Endodermal cell (in vitro differentiated cells): ENCODE measurements at places on chromosomes 5 and 9. TPM values are rescaled to one million over a fixed set of nuclear protein-coding genes. Genes with fewer than 3 reads are reported as not detected.

GRCh38 chr9:12884736-12885395 is 110.0 kb downstream of the LURAP1L start:
- DNase-seq: no peak
- no peaks in the 10 kb centered on the region for H3K27me3 ChIP-seq
- peaks cover 14% of the 10 kb centered on the region for H3K4me1 ChIP-seq
- H3K36me3 ChIP-seq: no peaks in the 10 kb centered on the region
- H3K4me3 ChIP-seq: no peak overlapping the region

- H3K27me3 ChIP-seq: no peaks in the 10 kb centered on the region
- H3K27ac ChIP-seq: no peak overlapping the region
- H3K4me3 ChIP-seq: no peak overlapping the region
- H3K4me1 ChIP-seq: no peaks in the 10 kb centered on the region
Measured at GRCh38 chr5:110896901-110897300, 158.1 kb downstream of the SLC25A46 start.

GRCh38 chr9:85067792-85068191 is 398.3 kb downstream of the NTRK2 start:
- no peak overlapping the region for H3K27ac ChIP-seq
- H3K4me3 ChIP-seq: no peak overlapping the region
- no peaks in the 10 kb centered on the region for H3K27me3 ChIP-seq
- H3K4me1 ChIP-seq: no peaks in the 10 kb centered on the region
- DNase-seq: peak; percentile 9

GRCh38 chr5:73673161-73673591 is 47.2 kb downstream of the ARHGEF28 start:
- no peak overlapping the region for H3K27ac ChIP-seq
- no peak for DNase-seq
- peaks cover 10% of the 10 kb centered on the region for H3K4me1 ChIP-seq
- no peaks in the 10 kb centered on the region for H3K27me3 ChIP-seq
- no peaks in the 10 kb centered on the region for H3K36me3 ChIP-seq

DNA sequence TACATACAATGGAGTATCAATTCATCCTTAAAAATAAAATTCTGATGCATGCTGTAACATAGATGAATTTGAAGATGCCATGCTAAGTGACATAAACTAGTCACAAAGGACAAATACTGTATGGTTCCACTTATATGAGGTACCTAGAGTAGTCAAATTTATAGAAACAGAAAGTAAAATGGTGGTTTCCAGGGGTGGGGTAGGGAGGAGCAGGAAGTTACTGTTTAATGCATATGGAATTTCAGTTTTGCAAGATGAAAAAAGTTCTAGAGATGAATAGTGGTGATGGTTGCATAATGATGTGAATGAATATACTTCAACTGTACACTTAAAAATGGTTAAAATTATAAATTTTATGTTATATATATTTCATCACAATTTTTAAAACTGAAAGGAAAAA is 57.3 kb upstream of the FNIP1 start:
- H3K4me3 ChIP-seq: no peak overlapping the region
- no peaks in the 10 kb centered on the region for H3K36me3 ChIP-seq
- DNase-seq: no peak
- no peak overlapping the region for H3K27ac ChIP-seq

DNA sequence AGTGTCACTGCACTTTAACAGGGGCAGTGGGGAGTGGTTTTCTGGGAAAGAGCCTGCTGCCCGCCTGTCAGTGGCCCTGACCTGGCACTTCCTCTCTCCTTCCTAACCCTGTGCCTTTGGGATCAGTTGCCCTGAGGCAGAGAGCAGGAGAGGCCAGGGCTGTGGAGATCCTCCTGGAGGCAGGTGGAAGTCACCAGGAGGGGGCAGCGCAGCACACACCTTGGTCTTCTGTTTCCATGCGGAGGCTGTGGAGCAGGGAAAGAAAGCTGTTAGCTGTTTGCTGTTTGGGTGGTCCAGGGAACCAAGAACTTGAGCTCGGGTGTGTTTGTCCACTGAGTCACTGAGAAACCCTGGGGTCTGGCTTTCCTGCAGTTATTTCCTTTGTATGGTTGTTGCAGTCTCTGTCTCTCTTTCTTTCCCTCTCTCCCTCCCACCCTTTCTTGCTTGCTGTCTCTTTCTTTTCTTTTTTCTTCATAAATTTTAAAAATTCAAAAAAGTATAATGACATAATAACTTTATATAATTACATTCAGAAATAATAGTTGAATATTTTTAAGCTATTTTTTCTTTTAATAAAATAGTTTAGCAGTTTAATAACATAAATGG is 28.1 kb downstream of the NTRK2 start:
- no peaks in the 10 kb centered on the region for H3K4me1 ChIP-seq
- H3K4me3 ChIP-seq: no peak overlapping the region
- no peaks in the 10 kb centered on the region for H3K36me3 ChIP-seq
- H3K27ac ChIP-seq: no peak overlapping the region

DNA sequence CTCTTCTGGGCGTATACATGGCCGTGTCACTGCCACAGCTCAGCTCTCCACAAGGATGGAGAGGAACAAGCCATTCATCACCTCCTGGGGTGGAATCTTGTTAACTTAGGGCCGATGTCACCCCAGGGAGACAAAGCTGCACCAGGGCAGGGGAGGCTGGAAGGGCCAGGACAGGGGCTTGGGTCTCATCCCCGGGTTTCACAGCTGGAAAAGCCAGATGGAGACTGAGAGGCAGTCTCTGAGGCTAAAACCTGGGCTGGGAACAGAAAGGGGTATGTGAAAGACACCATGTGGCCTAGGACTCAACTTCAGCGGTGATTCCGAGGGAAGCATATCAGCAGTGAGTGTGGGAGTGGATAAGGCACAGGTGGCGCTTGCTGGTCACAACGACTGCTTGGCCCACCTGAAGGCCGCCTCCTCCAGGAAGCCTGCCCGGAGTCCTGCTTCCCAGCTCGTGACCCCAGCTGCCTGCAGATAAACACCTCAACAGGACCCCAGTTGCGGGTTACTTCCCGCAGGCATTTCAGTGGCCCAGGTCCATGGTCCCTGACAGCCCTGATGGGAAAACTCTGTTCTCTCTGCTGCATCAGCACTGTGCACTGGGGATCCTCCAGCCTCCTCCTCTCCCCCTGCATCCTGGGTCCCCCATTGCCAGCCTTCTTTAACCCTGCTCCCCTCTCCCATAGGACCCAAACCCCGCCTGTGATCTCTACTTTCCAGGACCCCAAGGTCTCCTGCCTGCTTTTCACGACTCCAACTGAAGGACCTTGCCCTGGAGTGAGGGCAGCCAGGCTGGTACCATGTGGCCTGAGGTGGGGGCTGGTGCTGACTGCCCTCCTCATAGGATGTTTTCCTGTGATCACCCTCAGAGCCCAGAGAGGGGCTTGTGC is 51.7 kb upstream of the FCN1 start:
- no peaks in the 10 kb centered on the region for H3K27me3 ChIP-seq
- H3K4me3 ChIP-seq: no peak overlapping the region
- H3K27ac ChIP-seq: no peak overlapping the region
- no peaks in the 10 kb centered on the region for H3K36me3 ChIP-seq

GRCh38 chr5:151081431-151082281 is 822 bp upstream of the TNIP1 start:
- H3K27me3 ChIP-seq: no peaks in the 10 kb centered on the region
- DNase-seq: no peak
- H3K4me3 ChIP-seq: peak overlapping the region; percentile 91
- H3K27ac ChIP-seq: peak overlapping the region; percentile 90

- no peak for DNase-seq
- H3K27ac ChIP-seq: no peak overlapping the region
- H3K4me3 ChIP-seq: no peak overlapping the region
- peaks cover 6% of the 10 kb centered on the region for H3K4me1 ChIP-seq
- no peaks in the 10 kb centered on the region for H3K36me3 ChIP-seq
Measured at GRCh38 chr5:153891394-153891793, 147.3 kb downstream of the FAM114A2 start.

- DNase-seq: peak; percentile 58
- peak overlapping the region; percentile 50 for H3K27ac ChIP-seq
- H3K27me3 ChIP-seq: peaks cover 68% of the 10 kb centered on the region
- peak overlapping the region; percentile 82 for H3K4me3 ChIP-seq
- H3K4me1 ChIP-seq: peaks cover 5% of the 10 kb centered on the region
- no peaks in the 10 kb centered on the region for H3K36me3 ChIP-seq
Measured at GRCh38 chr5:122312591-122313406, 762 bp downstream of the SNCAIP start.

IFNA21 gene
- not detected in 2 replicates for total RNA-seq

GPR150 gene
- 0.22 to 0.45 TPM (median 0.29 TPM) in 3 replicates for total RNA-seq

PCDHB4 gene
- 1.6 to 1.8 TPM (median 1.7 TPM) in 3 replicates for total RNA-seq

PCYOX1L gene
- 10.4 and 11.7 TPM in 2 replicates for total RNA-seq

PLPPR1 gene
- 4.6 and 5.2 TPM in 2 replicates for total RNA-seq

PCDHA5 gene
- 1.4 to 1.9 TPM (median 1.8 TPM) in 3 replicates for total RNA-seq
